Sigmoid colon (tissue), 7 donors: ENCODE measurements at places on chromosomes 1 and 21. TPM values are rescaled to one million over a fixed set of nuclear protein-coding genes. Genes with fewer than 3 reads are reported as not detected.

ERVH48-1 gene
- not detected for total RNA-seq

DNA sequence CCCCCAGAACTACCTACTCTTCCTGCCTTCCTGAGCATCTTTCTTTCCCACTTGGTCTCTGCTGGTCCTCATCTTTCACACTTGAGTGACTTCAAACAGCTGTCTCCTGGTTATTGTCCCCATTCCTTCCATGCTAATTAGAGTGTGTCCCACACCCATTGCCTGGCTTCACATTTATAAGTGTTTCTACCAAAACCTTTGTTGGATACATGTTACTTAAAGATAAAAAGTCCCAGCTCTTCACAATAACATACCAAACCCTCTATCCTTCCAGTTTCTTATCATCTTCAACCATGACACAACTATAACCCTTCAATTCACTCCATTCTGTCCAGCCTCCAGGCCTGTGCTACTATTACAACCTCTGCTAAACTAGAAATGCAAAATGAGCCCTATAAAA is 41.0 kb downstream of the VCAM1 start:
- DNase-seq, result no peak

- DNase-seq, result peak; percentile 92
Observed at GRCh38 chr1:8317647-8318381, at the start of gene SLC45A1. TSS of gene SLC45A1 (plus strand) at chr1:8318114. CDS start at chr1:8324330, 6,216 bp downstream.

DNA sequence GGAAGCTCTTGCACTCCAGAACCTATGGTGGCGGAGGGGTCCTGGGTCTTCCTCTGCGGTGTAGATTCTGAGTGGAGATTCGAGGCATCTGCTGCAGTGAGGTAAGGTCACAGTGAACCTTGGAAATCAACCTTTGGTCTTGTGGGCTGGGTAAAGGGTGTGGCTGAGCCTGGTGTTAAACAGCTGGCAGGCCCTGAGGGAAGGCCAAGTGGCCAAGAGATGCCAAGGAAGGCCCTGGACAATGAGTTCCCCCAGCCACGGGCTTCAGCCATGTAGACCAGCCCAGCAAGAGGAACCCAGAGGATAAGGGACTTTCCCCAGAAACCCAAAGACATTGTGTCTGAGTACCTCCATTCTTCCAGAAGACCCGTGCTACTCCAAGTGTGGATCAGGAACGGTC is 137.2 kb upstream of the ETS2 start:
- DNase-seq, result no peak

- no peak for DNase-seq
Observed at GRCh38 chr1:41742219-41742618, 176.5 kb downstream of the HIVEP3 start.

DNA sequence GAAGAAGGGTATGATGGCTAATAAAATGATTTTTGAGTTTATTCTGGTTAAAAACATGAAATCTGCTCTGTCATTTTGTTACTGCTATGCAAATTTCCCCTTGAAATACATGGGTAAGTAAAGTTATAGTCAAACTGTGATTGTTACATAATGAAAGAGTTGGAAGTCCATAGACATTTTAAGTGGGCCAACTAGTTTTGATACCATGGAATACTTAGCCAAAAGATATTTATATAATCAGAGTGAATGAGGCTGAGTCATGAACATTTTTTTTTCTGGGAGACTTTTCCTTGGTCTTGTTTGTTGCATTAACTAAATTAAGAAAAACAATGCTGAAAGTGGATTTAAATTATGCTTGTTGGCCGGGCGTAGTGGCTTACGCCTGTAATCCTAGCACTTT is 58.2 kb upstream of the MPC2 start:
- DNase-seq, result no peak

DNA sequence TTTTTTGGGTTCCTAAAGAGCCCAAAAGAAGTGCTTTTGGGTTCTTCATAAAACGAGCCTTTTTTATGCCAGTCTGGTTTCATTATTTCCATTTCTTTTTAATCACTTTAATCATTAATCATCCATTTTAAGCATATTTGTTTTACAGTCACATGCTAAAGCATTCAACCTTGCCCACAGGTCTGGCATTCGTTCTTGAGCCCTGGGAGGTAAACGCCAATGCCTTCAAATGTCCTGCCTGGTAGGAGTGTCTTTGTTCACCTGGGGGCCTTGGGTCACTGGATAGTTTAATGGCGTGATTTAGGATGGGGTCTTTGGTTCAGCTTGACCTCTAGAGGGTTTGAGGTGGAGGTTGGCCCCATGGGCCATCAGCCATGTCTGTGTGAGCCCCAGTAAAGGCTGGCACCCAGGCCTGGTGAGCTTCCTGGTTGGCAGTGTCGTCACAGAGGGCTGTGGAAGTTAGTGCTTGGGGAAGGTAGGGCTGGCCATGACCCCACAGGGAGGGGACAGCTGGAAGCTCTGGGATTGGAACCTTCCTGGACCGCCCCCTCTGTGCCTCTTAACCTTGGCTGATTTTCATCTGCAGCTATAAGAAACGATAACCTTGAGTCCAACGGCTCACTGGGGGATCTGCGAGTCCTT is 20.2 kb downstream of the C1orf174 start:
- DNase-seq, result no peak

- peak; percentile 76 for DNase-seq
Observed at GRCh38 chr1:45543581-45544417, 6.8 kb upstream of the AKR1A1 start.

DNA sequence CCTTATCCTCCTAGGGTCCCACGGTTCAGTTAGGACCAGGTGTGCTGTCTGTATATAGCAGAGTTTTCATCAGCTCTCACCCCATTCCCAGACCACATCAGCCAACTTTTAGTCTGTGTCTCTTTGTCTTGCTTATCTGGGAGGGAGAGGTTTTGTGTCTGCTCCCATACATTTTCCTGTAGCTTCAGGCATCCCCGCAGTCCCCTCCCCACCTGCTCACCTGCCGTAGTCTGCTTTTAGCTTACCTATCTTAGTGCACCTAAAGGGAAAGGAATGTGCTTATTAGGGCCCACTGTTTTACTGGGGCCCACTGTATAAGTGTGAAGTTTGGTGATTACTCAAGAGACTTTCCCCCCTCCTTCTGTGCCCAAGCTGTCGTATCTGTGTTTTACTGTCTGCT is 225.1 kb downstream of the PLA2G4A start:
- DNase-seq, result no peak

GRCh38 chr1:97385536-97386277 is 535.1 kb downstream of the DPYD start:
- DNase-seq, result no peak

DNA sequence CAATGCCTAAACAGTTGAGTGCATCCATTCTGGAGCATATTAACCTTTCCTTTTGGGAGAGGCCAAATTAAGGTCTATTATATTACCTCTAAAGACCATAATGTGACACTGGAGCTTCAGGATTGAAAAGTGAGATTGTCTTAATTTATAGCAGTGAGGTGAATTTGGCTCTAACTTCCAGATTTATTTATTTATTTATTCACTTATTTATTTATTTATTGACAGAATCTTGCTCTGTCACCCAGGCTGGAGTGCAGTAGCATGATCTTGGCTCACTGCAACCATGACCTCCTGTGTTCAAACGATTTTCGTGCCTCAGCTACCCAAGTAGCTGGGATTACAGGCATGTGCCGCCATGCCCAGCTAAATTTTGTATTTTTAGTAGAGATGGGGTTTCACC is 19.1 kb downstream of the ZCCHC17 start:
- DNase-seq, result no peak

TMPRSS3 gene
- not detected for total RNA-seq

DNA sequence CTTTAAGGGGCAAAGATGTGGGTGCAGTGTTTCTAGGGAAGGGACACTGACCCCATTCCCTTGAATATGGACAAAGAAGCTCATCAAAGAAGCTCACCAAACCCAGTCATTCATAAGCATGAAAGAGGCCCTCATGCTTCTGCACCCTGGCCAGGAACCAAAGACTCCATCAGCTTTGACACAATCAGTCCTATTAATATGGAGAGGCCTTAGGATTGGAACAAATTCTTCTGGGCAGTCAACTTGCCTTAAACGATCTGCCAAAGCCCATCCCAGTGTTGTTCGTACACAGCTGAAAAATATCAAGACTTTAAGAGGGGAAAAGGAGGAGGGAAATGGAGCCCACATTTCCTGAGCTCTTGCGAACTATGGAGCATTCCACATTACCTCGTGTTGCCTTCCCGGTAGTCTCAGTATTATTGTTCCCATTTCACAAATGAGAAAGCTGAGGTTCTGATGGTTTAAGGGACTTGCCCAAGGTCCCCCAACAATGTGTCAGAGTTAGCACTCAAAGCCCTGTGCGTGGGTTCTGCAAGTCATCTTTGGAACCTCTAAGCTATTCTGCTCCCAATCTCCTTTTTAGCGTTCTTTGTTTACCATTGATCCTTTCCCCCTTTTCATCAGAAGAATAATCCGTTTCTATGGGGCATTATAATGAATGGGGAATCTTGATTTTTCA is 161.9 kb downstream of the ZBTB18 start:
- DNase-seq, result no peak

DNA sequence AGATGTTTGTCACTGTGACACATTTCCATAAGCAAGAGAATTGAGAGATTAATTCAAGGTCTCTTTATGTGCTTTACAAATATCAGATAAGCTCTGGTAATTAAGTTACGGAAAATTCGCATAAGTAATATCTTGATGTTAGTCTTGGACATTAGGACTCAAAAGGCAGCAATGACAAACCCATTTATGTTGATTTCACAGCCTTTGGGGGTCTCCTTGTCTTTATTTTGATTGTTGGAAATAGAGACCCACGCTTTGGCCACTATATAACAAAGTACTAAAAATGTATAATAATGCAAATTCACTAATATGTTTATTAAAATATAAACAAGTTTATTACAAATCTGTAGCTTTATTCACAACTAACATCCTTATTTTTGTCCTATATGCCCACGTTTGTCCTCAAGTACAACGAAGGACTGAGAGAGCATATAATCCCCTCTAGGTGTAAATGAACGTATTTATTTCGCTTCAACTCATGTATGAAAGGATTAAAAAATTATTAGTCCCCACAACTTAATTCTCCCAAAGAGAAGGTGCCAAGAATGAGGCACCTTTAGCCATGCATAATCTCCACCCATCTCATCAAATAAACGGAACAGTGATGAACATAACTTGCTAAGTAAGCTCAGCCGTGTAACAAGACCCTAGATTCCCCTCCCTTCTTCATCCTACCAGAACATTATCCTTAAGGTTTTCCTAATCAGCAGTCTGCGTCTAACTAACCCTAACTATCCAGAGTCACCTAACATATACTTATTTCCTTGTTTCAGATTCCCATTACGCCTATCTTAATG is 1.6 kb upstream of the LAMC1 start:
- no peak for DNase-seq

DNA sequence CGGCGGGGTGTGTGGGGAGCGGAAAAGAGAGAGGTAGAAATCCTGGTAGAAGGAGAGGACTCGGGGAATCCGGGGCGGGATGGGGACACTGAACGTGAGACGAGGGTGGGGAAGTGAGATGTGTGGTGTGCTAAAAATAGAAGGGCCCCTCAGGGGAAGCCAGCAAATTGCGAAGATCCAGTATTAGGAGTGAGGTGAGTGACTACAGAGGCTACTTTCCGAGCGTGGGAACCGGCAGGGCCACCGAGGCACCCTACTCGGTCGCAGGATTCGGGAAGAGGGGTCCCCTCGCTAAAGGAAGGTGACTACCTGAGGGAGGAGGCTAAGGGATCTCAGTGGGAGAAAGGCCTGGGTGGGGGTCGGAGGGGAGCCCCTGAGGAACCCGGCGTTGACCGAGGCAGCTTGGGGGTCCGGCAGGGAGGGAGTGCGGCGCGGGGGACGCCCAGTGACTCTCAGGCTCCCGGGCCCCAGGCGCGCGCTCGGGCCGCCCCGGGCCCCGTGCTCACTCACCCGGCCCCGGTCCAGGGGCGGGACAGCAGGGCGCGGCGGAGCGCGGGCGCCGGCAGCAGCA is 318 bp downstream of the ALDH4A1 start:
- DNase-seq, result no peak

DNA sequence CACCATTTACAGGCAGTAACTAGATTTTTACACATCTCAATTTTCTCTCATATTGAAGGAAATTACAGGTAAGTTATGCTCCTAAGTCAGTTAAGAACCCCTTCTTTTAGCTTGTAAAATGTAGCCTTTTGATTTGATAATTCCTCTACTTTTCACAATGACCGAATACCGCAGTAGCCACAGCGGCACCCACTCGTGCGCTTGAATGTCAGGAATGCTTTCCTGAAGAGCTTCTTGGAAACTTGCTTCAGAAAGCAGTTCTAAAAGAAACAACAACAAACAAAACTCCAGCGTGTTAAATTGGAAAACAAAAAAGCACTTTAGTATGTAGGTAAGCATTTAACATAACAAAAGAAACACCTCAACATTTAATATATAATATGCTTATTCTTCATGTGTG is 9.9 kb upstream of the DNTTIP2 start:
- no peak for DNase-seq

GRCh38 chr1:2311184-2312032 is 79.9 kb downstream of the MORN1 start:
- peak; percentile 91 for DNase-seq

GRCh38 chr1:232291261-232291660 is 338.7 kb downstream of the SIPA1L2 start:
- DNase-seq, result peak; percentile 86

DNA sequence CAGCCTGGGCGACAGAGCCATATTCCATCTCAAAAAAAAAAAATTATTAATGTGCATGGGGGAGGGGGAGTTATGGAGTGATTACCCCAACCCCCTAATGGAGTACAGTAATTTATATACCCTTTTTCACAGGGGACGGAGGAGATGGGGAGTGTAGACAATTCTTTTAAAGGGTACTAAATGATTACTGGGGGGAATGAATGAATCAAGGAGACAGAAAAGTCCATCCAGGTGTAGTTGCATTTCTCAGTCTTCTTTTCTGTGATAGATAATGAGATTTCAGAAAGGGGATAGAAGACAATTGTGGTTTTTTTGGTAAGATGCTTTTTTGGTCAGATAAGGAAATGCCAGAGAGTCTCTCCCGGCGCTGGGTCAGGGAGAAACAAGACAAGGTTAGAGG is 13.0 kb downstream of the OSBPL9 start:
- DNase-seq, result no peak

SRSF10 gene
- total RNA-seq, result 96.1 TPM

DNA sequence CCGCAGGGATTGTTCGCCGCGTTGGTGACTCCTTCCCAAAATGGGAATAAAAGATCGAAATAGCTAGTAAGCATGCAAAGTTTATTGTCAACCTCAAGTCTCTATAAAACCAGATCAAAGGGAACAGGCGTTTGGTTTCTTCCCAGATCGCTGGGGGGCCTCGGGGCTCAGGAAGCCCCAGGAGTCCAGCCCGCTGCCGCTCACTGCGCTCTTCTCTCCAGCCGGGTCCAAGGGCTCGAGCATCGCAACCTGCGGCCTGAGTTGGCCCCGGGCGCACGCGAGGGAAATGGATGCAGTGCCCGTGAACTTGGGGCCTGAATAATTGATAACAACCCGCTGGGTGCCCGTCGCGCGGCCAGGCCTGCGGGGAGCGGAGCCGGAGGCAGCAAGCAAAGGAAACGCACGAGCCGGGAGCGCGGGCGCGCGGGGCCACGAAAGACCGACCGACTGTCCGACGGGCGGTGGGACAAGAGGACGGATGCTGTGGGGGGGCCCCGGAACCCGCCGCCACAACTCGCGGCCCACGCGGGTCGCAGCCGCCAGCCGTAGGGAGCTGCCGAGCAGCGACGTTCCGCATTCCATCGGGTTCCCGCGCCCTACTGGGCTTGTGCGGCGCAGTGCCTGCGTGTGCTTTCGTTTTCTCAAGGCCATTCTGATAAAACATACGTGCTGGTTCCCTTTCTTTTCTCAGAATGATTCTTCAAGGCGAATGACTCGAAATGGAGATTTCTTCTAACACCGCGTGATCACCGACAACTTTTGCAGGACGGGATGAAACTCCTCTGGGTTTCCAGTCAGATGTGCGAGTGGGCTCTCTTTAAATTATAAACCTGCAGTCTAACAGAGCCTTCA is 14.0 kb upstream of the ALX3 start:
- peak; percentile 80 for DNase-seq

- no peak for DNase-seq
Observed at GRCh38 chr1:93180723-93181613, at the start of gene CCDC18. TSS of gene CCDC18 (plus strand) at chr1:93180724. CDS start at chr1:93183362, 2,638 bp downstream.
